CD8-positive, alpha-beta memory T cell (primary cell): ENCODE measurements at places on chromosomes 1 and 21.

DNA sequence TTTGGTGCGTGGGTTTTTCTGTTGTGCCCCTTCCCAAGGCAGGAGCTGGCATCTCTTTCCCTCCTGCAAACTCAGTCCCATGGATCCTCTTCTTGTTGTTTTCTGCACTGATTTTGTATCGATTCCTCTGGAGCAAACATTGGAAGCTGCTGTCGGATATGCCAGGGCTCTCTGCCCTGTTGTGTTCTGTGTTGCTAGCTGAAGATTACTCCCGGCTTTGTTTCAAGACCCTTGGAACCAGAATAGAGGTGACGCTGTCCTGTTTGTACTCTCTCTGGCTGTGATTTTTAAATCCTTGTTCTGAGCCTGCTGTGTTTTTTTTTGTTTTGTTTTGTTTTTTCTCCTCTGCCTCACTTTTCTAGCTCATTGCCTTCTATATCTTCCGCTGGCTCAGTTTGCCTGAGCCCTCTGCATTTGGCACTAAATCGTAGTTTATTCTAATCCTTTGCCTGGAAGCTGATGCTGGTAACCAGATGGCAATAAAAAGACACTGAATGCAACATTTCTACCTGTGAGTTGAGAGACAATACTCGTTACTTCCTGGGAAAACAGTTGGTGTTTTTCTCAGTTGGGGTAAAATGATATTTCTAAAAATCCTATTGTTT is 67.0 kb downstream of the BACH1 start:
- no peak for DNase-seq

- peak; percentile 89 for DNase-seq
Measured at GRCh38 chr1:117658676-117659075, 52.8 kb downstream of the TENT5C start.

- DNase-seq = no peak
Measured at GRCh38 chr21:43829575-43830119, 35.4 kb upstream of the AGPAT3 start.

GRCh38 chr1:71351438-71351837 is 270.6 kb upstream of the ZRANB2 start:
- no peak for DNase-seq

- no peak for DNase-seq
Measured at GRCh38 chr1:178371235-178371634, 125.5 kb downstream of the CLEC20A start.

- DNase-seq = no peak
Measured at GRCh38 chr21:23986214-23986613, 1621.1 kb downstream of the MRPL39 start.

DNA sequence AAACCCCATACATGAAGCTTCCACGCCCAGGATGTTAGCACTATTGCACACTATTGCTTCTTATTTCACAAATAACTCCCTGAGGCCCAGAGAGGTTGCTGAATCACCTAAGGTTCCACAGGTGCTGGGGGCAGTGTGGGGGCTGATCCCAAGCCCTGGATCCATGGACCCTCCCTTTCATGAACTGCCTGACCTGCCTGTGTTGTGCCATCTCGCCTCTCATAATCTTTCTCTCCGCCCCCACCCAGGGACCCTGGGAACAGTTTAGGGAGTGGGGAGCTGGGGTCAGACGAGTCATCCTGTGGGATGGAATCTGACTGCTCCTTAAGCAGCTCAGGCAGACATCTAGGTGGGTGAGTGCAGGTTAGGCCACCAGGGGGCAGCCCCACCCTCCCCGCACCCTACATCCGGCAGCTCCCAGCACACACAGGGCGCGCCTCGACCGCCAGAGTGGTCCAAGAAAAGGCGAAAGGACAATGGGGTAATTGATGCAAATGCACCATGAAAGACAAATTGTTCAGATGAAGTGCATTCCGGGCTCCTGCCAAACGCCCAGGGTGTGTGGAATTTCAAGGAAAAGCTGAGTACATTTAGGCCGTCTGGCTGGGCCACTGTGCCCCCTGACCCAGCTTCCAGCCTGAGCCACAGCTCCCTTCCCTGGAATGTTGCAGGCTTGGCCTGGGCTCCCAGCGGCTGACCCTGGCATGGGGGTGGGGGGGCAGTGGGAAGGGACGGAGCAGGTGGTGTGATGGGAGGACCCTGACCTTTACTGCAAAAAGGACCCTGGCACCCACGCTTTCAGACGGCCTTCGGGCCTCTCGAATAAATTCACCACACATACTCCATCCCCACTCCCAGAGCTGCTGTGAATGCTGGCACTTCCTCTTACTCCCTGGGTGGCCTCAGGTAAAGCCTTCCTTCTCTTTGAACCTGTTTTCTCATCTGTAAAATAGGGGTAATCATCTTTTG is 20.8 kb downstream of the PHLDA3 start:
- DNase-seq = peak; percentile 15

GRCh38 chr1:95118710-95119109 is 1.6 kb downstream of the TLCD4 start:
- no peak for DNase-seq

- no peak for DNase-seq
Measured at GRCh38 chr1:151963288-151963687, 30.4 kb downstream of the S100A10 start.

DNA sequence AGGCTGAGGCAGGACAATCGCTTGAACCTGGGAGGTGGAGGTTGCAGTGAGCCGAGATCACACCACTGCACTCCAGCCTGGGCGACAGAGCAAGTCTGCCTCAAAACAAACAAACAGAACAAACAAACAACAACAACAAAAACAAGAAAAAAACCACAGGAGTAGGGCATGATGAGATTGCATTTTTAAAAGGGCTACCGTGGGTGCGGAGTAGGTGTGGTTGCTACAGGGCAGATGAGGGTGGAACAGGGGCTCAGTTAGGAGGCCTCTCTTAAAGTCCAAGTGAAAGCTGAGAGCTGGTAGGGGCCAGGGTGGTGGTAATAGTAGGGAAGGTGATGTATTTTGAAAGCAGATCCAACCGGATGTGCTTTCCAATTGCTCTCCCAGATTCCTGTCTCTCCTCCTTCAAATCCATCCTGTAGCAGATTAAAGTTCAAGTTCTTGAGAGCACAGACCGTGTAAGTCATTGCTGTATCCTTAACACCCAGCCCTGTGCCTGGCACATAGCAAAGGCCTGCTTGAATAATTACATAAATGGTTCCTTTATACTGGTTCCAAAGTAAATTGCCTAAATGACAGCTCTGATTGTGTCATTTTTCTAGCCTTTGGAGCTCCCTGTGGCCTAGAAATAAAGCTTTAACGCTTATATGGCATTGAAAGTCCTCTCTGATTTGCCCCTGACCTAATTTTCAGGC is 4.2 kb upstream of the LINGO4 start:
- no peak for DNase-seq

- DNase-seq = no peak
Measured at GRCh38 chr1:103162360-103162759, 54.0 kb upstream of the COL11A1 start.

- no peak for DNase-seq
Measured at GRCh38 chr1:26388791-26389445, 16.4 kb upstream of the ZNF683 start.

- DNase-seq = no peak
Measured at GRCh38 chr1:30852026-30852425, 56.5 kb downstream of the SDC3 start.

- no peak for DNase-seq
Measured at GRCh38 chr1:47838562-47839432, 158.4 kb downstream of the TRABD2B start.

- DNase-seq = no peak
Measured at GRCh38 chr1:66732407-66733166, 19.7 kb upstream of the DYNLT5 start.

DNA sequence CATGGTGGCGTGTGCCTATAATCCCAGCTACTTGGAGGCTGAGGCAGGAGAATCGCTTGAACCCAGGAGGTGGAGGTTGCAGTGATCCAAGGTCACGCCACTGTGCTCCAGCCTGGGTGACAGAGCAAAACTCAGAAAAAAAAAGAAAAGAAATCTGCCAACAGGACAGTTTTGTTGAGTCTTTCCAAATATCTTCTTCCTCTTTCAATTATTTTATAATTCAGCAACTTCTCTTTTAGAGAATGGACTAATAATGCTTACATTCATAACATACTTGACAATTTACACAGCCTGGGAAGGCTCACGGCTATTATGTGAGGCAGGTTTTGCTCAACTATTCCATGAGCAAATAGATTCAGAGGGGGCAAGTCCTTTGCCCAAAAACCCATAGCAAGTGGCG is 18.1 kb downstream of the CNR2 start:
- no peak for DNase-seq

- no peak for DNase-seq
Measured at GRCh38 chr1:206030191-206030590, 6.5 kb upstream of the CTSE start.

DNA sequence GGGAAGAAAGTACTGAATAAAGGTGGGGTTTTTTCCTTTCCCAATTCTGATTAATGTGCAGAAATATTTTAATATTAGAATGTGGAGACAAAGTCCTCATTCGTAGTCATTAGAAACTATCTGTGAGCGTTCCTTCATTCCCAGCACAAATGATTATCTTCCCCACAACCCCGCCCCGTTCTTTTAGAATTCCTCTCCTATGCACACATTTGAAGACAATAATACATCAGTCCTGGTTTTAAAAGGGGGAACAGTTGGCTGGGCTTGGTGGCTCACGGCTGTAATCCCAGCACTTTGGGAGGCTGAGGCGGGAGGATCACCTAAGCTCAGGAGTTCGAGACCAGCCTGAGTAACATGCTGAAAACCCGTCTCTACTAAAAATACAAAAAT is 876 bp downstream of the ALDH9A1 start:
- DNase-seq = no peak

DNA sequence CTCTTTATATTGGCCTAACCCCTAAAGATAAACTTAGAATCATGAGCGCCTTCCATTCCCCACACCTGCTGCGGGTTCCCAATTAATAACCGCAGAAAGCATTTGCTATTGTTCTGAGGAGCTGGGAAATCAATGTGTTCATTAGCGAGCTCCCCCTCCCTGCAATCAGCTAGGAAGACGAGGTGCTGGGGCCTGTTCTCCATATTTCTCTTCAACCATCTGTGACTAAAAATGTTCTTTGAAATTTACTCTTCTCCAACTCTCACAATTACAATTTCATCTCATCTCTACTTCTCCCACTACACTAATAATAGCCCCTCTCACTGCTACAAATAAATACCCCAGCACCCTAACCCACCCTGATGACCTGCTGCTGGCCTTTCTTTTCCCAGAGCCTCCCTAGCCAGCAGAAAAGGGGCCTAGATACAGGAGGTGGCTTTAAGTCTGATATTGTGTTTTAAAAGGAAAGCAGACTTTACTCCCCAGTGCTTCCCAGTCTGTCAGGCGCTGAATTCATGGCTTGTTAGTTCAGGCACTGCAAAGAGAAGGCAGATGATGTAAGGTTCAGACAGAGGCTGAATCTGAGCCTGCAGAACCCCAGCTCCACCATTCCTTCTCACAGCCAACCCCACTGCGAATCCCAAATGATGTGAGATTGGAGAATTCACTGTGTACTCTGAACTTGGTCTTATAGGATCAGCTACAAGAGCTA is 477.5 kb upstream of the DAB1 start:
- no peak for DNase-seq

DNA sequence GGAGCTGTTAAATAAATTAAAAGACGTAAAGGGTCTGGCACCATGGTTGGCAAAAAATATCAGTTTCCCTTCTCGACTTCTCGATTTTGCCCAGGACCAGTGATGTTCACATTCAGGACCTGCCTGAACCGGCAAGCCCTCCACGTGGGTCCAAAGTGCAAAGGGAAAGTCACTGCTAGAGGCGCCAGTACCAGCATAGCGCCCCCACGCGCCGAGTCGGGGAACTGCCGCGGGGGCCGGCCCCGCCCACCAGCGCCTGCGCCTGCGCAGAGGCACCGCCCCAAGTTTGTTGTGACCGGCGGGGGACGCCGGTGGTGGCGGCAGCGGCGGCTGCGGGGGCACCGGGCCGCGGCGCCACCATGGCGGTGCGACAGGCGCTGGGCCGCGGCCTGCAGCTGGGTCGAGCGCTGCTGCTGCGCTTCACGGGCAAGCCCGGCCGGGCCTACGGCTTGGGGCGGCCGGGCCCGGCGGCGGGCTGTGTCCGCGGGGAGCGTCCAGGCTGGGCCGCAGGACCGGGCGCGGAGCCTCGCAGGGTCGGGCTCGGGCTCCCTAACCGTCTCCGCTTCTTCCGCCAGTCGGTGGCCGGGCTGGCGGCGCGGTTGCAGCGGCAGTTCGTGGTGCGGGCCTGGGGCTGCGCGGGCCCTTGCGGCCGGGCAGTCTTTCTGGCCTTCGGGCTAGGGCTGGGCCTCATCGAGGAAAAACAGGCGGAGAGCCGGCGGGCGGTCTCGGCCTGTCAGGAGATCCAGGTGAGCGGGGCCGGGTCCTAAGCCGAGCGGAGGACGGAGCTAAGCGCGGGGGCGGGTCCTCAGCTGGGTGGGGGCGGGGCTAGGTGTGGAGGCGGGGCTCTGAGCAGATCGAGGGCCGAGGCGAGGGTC is at the start of gene PINK1:
PINK1 (plus strand) TSS at position 269 of the 875 bp plus-strand sequence; CDS start at position 360, 91 bp downstream.
- DNase-seq = peak; percentile 80

DNA sequence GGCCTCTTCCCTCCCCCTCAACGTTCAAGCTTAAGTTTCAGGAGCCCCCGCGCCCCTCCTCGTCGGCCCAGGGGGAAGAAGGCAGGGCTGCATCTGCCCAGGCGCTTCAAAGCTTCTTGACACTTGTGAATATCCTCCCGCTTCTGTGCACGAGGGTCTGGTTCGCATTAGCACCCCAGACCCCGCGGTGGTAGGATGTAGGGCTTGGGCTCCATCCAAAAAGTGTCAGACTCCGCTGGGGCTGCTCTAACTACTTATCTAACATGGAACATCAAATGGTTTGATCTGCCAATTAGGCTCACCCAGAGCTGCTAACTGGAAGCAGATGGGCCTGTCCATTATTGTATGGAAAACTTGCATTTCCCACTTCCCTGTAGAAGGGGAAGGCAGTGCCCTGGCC is 28.9 kb downstream of the TAS1R2 start:
- no peak for DNase-seq

GRCh38 chr1:17965515-17966100 is 142.0 kb upstream of the IGSF21 start:
- no peak for DNase-seq

DNA sequence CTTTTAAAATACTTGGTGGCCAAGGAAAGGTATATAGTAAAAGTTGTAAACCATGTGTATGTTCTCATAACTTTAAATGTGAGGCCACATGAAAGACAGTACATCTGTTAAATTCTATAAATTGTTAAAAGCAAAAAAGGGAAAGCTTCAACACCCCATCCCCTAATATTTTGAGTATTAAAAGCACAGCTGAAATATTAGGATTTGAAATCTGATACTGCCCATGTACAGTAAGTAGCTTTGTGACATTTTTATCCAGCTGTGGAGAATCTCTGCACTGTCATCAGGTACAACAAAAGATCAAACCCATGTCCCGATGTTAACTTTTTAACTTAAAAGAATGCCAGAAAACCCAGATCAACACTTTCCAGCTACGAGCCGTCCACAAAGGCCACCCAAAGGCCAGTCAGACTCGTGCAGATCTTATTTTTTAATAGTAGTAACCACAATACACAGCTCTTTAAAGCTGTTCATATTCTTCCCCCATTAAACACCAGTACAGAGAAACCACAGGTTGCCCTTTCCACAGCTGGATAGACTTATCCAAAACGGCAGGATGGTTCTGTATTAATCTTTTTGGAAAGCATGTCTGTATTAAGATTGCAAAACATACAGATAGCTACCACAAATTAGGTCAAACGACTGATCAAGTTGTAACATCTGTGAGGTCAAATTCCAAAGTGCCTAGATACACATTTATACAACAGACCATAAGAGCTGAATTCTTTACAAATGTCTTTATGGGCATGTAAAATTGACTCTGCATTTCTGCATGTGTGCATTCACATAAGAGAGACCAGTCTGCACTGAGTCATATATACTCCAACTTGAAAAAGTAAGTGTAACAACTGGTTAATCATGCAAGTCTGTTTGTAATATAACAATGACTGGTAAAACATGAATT is 5.2 kb downstream of the IRF2BP2 start:
- no peak for DNase-seq

GRCh38 chr1:193348769-193349535 is 162.5 kb upstream of the B3GALT2 start:
- no peak for DNase-seq
